ENCODE measurements at places on chromosomes 7 and 10. TPM values are rescaled to one million over a fixed set of nuclear protein-coding genes. Genes with fewer than 3 reads are reported as not detected.

The ZFAND2A gene
- total RNA-seq, result 57.8 TPM

The RASA4B gene
- total RNA-seq, result 0.44 TPM

The DOCK1 gene
- 84.5 TPM for total RNA-seq

The MACC1 gene
- total RNA-seq, result not detected

The ASB10 gene
- total RNA-seq, result not detected

The CPA1 gene
- 1.8 TPM for total RNA-seq

The CPA4 gene
- total RNA-seq, result 9.4 TPM

The LRRN3 gene
- total RNA-seq, result 3.7 TPM

The SKIDA1 gene
- under 0.01 TPM for total RNA-seq

The MYOF gene
- total RNA-seq, result 126 TPM

The GPR37 gene
- total RNA-seq, result 4.6 TPM

The ABCB1 gene
- 2.4 TPM for total RNA-seq

The CDNF gene
- total RNA-seq, result 1.1 TPM

The CPEB3 gene
- total RNA-seq, result 0.86 TPM

The CYP2C19 gene
- total RNA-seq, result not detected

The PON3 gene
- total RNA-seq, result not detected

The UPF2 gene
- total RNA-seq, result 14.2 TPM

The UROS gene
- 56.1 TPM for total RNA-seq
